ENCODE measurements at places on chromosomes 2 and 18.

- DNase-seq, result no peak
Measured at GRCh38 chr18:54606835-54607212, 15.8 kb downstream of the DYNAP start.

DNA sequence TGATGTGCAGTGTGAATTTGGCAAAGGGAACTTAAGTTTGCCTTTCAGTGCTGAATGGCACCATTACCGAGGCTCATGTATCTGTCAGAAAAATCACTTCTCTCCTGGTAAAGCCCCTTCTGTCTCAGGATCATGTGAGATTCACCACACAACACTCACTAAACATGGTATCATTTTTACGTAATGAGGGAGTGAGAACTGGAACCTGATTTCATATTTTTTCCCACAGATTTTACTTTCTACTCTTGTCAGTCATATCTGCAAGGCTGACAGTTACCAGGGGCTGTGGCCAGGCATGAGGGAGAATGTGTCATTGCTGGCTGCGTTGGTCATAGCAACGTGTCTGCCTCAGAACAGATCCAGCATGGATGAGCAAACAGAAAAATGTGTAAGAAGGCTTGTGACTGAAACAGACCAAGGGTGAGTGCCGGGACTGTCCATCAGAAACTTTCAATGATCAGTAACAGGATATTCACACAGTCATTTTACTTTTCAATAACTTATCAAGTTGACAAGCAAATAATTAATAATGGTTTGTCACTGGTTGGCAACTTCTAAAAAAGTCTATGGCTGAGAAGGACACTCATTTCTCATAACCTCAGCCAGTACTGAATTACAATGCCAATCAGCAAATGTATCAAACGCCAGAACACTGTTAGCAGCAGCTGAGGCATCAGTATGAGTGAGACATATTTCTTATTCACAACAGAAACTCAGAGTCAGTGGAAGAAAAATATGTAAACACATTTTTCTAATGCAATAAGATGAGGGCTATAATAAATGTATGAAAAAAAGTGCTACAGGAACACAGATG lies 100.5 kb downstream of the CDC42EP3 start:
- DNase-seq, result no peak

DNA sequence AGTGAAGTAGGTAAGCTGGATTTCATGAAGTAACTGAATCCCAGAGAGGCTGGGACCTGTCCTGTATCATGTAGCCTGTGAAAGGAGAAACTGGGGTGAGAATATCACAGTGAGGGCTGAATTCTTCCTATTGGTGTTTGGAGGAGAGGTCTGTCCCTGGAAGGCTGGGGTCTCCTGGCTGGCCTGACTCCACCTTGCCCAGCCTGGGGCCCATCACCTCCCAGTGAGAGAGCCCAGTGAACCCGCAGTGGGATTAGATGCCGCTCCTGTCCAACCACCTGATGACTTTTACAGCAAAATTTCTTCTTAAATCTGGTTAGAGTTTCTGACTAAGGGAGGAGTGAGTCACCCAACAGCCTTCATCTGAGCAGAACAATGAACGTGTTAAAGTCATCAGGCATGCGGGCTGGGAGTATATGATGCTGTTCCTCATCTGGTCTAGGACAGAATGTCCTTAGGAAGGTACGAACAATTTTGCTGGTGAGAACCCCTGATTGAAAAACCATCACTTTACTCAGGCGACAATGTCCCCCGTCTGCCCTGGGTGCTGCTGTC lies 152.9 kb downstream of the LPIN1 start:
- no peak for DNase-seq

GRCh38 chr18:75489493-75490190 lies 62.1 kb upstream of the SMIM21 start:
- no peak for DNase-seq

DNA sequence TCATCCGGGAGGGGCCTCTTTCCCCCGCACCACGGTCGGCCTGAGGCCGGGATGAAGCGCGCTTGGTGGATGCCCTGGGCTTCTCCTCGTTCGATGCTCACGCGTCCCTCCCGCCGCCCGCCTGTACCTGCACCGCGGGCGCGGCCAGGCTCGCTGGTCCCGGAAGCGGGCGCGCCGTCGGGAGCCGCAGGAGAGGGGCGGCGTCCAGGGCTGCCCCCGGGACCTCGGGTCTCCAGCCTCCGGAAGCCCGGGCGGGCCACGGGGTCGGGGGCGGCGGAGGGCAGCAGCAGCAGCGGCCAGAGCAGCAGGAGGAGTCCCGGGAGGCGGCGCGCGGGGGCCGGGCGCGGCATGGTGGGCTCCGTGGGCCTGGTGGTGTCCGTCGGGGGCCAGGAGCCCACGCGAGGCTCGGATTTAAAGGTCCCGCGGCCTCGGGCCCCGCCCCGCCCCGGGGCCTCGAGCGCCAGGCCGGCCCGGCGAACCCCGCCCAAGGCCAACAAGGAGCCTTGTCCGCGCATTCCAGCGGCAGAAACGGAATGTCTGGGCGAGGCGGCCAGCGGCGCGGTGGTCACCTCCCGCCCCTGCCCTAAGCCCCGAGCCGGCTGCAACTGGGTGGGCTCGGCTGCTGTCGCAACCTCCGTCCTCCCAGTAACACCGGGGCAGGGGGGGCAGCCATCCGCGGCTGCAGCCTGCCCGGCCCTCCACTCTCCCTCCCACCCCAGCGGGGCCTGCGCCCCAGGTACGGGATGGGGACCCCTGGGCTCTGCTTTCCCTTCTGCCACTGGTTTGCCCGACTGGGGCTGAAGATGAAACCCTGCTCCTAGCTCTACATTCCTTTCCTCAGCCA lies at the start of gene MATN3:
Gene MATN3 (minus strand): TSS at position 387 of the 844 bp plus-strand sequence. CDS start 37 bp downstream, at position 350.
- DNase-seq, result no peak

DNA sequence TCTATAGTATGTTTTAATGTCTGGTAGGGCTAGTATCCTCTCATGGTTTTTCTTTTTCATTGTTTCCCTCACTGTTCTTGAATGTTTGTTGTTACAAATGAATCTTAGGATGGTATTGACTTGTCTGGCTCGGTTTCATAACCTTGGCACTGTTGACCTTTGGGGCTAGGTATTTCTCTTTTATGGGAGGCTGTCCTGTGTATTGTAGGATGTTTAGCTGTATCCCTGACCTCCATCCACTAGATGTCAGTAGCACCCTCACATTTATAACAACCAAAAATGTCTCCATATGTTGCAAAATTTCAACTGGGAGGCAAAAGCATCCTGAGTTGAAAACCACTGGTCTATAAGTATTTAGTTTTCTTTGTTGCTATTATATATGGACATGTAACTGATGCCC lies 7.0 kb upstream of the AOX1 start:
- no peak for DNase-seq

DNA sequence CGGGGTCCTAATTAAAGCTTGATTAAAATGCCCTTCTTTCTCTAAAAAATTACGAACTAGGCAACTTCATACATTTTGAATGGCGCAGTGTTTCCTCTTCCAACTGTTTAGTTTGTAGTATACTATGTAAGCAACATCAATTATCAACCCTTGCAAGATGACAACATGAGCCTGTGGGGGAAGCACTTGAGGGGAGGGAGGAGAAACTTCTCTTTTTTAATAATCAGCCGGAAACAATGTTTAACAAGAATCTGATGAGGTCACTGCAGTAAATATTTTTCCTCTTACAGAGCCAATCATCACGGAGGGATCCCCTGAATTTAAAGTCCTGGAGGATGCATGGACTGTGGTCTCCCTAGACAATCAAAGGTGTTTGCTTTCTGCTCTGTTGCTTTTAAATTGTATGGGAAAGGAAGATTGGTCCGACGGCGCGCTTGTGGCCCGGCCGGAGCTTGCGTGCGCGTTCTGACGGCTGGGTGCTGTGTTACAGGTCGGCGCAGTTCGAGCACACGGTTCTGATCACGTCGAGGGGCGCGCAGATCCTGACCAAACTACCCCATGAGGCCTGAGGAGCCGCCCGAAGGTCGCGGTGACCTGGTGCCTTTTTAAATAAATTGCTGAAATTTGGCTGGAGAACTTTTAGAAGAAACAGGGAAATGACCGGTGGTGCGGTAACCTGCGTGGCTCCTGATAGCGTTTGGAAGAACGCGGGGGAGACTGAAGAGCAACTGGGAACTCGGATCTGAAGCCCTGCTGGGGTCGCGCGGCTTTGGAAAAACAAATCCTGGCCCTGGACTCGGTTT lies 5.3 kb upstream of the DLX1 start:
- no peak for DNase-seq

DNA sequence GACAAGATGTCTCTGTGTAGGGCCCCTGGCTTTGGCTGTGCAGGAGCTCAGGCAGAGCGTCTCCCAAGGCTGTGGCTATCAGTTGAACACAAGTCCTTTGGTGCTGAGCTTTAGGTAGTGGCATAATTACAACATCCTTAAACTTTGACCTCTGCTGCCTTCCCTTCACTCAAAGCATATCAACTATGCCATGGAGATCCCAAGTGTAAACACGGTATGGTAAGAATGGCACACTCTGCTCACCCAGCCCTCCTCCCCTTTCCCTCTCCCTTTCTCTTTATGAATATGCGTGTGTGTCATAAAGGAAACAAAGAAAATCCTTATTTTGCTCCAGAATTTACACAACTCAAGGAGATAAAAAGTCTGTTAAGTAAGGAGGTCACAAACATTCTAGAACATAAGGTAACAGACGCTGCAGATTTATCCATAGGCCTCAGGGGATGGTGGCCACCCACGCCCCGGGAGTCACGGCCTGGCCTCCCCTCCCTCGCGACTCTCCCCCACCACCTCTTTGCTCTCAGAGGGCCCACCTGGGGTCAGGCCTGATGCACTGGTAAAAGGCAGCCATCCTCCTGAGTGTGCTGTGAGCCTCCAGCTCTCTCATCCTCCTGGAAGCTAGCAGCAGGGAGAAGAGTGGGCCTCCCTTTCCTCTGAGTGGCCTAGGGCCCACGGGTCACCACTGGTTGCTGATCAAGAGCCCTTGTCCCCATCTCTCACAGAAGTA lies 67.3 kb downstream of the CRACDL start:
- DNase-seq, result no peak

- DNase-seq, result no peak
Measured at GRCh38 chr18:26617151-26617554, 68.8 kb upstream of the KCTD1 start.

- no peak for DNase-seq
Measured at GRCh38 chr2:73072129-73072395, 550 bp upstream of the SFXN5 start.

DNA sequence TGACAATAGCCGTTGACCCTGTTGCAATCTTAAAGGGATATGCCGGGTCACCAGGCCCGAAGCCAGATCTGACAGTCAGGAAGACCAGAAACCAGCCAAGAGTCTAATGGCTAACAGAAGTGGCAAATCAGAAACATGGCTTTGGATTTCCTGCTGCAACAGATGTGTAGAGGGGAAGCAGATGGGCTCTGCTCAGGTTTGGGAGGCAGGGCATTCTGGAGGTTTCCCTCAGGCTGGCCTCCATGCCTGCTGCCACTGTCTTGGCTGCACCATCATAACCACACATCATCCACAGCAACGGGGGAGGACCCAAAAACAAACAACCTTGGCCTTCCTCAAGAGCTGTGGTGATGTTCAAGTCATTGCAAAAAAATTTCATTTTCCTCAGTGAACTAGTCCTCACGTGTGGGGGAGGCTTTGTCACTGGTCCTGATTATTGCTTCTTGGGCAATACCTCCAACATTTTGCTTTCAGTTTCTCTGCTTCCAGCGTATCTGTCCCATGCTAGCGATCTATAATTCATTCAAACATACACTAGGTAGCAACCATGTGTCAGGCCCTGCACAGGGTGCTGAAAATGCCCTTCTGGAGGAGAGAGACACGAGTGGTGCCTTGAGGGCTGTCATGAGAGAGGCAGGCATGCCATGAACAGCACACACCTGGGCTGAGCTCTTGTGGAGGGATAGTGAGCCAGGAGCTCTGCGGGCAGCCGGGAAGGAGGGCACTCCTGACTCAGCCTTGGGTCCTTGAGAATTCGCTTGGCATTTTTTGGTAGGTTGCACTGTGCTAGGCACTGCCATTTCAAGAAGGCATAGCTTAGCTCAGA lies 48.2 kb upstream of the LGALSL start:
- no peak for DNase-seq

GRCh38 chr2:233037078-233037477 lies 4.6 kb downstream of the NEU2 start:
- no peak for DNase-seq

DNA sequence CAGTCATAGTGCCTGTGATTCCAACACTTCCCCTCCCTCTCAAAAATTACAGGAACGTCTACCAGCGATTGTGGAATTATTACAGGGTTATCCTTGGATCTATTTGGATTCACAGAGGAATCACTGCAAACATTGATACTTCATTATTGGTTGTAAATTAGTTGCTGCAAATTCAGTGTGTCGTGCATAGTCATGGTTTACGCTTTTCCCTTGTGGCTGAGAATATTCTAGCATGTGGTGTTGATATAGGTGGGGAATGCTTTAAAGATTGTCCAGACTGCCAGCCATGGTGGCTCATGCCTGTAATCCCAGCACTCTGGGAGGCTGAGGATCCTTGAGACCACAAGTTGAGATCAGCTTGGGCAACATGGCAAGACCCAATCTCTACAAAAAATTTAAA lies 48.7 kb upstream of the PDK1 start:
- DNase-seq, result no peak

DNA sequence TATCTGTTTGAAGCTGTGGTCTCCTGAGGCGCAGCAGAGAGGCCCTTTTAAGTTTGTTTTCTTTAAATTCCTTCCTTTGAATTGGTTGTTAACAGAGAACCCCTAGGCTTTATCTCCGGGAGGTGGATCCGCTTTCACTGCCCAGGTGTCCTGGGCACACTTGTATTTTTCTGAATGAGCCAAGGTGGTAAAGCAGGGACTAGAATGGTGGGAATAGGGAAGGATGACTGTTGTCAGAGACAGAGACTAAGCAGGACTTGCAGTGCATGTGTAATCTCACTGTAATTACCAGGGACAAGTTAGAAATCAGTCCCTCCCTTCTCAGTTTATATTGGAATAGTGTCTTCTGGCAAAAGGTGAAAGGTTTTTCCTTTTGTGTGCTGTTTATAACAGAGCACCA lies 72.8 kb downstream of the PHLPP1 start:
- DNase-seq, result no peak

- no peak for DNase-seq
Measured at GRCh38 chr2:41484858-41485234, 563.0 kb upstream of the PKDCC start.

DNA sequence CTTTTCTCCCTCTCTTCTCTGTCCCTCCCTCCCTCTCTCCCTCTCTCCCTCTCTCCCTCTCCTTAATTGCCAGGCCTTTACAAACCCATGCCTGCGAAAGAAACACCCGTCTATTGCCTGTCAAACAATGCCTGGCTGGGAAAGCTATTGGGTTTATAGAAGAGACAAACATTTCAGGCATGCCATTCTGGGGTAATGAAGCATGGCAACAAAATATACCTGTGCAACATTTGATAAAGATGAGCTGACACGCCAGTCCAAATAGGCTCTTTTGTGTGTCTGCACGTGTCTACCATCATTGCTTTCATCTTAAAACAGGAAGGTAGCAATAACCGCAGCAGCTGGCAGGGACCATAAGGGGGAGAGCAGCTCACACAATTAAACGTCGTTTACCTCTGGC lies 282.1 kb downstream of the ZNF516 start:
- DNase-seq, result no peak

DNA sequence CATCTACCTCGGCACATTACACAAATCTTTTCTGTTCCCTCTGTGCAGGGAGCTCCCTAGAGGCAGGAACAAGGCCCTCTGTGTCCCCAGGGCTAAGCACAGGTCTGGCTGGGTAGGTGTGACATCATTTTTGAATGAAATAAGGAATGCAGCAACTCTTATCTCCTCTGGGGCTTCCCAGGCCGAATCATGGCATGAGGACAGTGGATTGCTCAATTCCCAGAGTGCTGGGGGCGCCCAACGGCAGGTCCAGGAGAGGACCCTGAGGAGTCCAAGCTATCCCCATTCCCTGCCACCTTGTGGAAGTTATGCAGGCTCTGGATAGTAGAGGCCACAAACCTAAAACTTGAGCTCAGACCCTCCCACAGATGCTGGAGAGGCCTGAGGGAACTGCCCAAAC lies 158.0 kb upstream of the RAB6C start:
- no peak for DNase-seq

All from stimulated activated CD4-positive, alpha-beta T cell treated with anti-CD3 and anti-CD28 coated beads, Interleukin-1b, Interleukin-23, amount 100 ng/mL, for 1 hour (primary cell).